HS-27A (cell line): ENCODE measurements at places on chromosomes 5 and 9.

DNA sequence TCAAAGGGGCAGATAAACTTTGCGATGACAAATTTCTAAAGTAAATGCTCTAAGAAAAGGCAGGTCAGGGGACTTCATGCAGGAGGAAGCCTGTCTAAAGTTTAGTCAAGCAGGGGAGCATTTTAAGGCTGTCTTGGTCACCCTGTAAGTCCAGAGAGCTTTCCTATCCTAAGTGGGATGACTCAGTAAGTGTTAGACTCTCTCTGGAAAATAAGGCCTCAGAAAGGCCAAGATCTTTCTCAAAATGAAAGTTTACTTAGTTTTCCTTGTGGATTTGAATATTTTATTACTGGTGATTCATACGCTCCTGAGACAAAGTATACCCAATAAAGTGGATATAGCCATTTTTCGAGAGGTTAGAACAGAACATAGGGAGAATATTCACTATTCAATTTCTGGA is 806.9 kb upstream of the CDH9 start:
- no peak for DNase-seq

DNA sequence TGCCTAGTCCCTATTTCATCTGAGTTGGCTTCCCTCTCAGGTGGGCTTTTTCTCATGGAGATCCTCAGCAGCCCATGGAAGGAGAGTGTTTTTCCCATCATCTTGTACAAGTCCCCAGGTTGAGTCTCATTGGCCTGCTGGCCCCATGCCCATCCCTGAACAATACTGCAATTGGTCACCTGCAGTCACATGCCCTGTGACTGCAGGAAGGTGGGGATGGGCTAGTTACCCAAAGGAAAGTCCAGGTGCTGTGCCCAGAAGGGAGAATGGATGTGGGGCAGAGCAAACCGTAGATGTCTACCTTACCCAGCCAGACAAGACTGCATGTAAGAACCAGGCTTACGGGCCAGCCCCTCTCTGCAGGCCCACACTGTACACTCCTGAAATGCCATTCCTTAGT is 54.0 kb upstream of the SAP30L start:
- DNase-seq, result no peak

- no peak for DNase-seq
Observed at GRCh38 chr5:62348723-62349481, 42.9 kb downstream of the KIF2A start.

DNA sequence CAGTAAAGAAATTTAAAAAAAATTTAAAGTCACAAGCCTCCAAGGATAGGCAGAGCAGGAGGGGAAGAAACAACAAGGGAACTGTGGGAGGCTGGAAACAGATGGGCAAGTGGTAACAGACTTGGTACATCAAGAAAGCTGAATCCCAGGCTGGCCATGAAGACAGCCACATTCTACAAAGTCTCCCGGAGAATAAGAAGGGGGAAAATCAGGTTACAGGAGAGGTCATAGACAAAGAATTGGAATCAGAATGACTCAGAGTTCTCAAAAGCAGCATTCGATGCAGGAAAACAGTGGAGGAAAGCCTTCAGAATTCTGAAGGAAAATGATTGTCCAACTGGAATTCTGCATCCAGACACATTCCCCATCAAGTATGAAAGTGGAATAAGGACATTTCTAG is 129.7 kb downstream of the ADAMTS2 start:
- no peak for DNase-seq

- peak; percentile 77 for DNase-seq
Observed at GRCh38 chr9:125233678-125234077, 7.5 kb downstream of the HSPA5 start.

DNA sequence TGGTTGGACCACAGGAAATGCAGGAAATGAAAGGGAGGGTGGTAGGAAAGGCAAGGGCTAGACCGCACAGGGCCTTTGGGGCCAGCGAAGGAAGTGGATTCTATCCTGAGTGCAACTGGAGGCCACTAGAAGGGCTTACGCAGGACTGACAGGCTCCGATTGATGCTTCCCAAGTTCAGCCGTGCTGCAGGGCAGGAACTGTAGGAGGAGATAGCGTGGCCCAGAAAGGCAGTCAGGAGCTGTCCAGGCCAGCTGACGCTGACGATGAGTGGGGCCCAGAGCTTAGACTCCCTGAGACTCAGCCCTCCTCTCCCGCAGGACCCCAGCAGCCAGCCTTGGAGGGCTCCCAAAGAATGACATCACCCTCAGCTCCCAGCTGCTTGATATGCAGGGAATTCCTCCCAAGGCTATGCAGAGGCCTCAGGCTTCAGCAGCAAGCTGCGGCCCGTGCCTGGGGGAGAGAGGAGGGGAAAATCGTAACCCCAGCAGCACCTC is 48.8 kb downstream of the KCNIP1 start:
- no peak for DNase-seq

DNA sequence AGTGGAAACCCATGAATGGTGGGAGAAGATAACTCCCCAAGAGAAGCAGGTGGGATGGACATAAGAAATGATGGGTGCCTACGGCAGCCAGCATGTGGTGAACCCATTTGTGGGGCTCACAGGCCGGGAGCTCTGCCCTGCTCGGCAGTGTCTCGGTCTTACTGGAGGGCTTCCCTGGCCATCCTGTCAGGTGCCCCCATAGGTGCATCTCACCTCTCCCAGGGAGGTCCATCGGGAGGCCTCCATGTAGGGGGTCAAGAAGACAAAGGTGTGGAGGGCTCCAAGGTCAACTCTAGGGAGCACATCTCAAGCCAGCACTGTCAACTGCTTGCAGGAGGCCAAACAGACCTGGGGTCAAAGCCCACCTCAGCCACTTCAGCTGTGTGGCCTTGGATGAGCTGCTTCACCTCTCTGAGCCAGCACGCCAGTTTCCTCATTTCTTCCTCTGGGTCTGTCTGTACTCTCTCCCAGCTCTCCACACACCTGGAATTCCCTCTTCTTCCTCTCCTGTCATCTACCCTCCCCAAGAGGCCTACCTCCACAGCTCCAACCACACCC is 10.5 kb upstream of the ADGRD2 start:
- no peak for DNase-seq

DNA sequence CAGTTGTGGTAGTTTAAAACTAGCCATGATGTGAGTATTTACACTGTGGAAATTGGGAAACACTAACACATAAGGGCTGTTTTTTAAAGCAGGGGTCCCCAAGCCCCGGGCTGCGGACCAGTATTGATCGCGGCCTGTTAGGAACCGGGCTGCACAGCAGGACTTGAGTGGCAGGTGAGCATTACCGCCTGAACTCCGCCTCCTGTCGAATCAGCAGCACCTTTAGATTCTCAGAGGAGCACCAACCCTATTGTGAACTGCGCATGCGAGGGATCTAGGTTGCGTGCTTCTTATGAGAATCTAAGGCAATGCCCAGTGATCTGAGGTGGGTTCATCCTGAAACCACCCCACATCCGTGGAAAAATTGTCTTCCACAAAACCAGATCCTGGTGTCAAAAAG is 127.8 kb downstream of the PCSK5 start:
- DNase-seq, result no peak

GRCh38 chr5:163760498-163760897 is 255.1 kb downstream of the MAT2B start:
- DNase-seq, result peak; percentile 59

DNA sequence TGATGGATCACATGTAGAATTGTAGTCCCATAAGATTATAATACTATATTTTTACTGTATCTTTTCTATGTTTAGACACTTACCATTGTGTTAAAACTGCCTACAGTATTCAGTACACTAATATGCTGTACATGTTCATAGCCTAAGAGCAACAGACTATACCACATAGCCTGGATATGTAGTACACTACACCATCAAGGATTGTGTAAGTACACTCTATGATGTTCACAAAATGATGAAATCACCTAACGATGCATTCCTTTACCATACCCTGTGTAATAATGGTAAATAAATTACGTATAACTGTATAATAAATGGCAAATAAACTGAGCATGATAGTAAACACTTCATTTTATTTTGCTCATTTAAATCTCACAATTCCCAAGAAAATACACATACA is 60.3 kb downstream of the RICTOR start:
- DNase-seq, result no peak

DNA sequence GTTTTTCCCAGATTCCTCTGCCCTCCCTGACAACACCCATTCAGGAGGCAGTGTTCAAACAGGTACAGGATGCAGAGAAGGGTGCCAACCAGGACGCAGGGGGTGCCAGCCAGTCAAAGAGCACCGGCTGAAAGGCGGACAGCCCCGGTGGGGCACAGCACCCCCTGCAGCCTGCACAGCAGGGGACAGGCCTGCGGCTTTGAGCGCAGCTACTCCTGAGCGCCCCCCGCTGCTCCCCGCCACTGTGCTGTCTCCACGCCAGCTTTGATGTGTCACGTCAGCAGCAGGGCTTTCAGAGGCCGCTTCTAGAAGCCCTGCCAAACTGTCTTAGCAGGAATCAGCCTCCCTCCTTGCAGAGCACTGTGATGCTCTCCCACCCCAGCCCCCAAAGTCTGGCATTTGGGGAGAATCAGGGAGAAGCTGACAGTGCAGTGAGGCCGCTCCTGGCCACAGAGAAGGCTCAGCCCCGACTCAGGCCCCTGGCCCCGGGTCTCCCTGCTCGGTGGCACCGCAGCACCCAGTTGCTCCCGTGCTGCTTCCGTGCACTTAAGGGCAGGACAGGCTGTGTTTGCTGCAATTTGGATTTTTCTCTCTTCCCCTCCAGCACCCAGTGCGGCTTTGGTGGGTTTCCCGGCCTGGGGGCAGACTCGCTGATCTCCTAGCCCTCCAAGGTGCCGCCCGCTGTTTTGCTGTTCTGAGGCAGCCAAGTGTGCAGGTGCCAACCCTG is 20.3 kb downstream of the AK8 start:
- no peak for DNase-seq

- no peak for DNase-seq
Observed at GRCh38 chr9:34565856-34566255, 23.7 kb downstream of the CNTFR start.

DNA sequence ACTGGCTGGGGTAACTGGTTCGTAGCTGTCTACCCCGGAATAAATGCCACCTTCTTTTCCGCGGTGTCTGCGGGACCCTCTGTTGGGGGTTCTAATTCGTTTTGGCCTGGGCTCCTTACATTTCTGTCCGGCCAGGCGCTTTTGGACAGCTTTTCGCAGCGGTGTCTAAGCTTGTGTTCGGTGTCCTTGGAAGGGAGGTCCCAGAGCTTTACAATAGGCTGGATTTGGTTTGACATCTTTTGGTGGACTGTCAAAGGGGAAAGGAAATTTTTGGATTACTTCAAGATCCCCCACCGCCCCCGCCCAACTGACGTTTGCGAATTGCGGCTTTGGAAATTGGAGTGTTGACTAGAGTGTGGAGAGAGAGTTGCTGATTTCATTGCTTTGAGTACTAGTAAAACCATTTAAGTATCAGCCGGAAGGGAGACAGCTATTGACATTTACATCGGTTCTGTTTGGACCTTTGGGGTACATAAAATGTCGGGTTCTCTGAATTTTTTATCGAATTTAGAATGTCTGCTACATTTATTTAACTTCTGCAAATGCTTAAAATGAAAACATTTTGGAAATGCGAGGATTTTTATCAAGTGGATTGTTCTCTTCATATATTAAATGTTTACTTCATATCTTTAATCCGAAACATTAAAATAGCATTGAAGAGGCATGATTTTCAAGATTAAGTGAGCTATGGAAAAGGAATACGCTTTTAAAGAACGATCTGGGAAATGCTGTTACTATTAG is 4.7 kb upstream of the PURA start:
- DNase-seq, result no peak

DNA sequence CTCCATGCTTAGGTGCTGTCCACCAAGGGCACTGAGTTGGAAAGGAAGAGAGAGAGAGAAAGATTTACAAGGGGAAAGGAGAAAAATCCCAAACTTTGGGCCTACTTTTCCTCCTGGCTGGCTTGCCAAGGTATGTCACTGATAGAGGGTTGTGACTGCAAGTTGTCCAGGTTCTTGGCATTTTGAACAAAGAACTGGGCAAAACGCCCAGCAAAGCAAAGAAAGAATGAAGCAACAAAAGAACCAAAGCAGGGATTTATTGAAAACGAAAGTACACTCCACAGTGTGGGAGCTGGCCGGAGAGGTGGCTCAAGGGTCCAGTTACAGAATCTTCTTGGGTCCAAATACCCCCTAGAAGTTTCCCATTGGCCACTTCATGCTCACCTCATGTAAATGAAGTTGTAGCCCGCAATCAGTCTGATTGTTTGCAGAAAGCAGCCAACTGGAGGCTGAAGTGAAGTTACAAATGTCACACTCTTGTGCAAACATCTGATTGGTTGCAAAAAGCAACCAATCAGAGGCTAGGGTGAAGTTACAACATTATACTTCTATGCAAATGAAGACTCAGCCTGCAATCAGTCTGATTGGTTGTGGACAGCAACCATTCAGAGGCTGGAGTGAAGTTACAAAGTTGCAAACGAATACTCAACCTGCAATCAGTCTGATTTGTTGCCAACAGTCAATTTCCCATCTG is 263.5 kb downstream of the YTHDC2 start:
- DNase-seq, result no peak

DNA sequence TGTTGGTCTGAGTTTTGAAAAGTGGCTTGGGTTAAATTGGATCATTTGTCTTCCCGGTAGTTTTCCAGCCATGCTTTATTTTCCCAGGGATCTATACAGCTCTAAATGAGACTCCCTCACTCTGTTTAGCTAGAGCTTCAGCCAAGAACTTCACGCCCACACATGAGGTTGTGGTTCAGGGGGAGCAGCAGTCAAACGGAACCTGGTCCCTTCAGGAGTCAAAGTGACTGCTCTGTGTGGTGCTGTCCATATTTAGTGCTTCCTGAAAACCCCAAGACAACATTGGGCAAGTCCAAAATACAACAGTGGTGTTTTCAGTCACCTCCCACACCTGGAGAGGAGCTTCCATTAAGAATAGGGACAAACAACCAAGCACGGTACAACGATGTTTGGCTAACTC is 90.5 kb downstream of the ANKH start:
- no peak for DNase-seq

GRCh38 chr5:58444805-58445204 is 15.1 kb downstream of the PLK2 start:
- DNase-seq, result no peak

DNA sequence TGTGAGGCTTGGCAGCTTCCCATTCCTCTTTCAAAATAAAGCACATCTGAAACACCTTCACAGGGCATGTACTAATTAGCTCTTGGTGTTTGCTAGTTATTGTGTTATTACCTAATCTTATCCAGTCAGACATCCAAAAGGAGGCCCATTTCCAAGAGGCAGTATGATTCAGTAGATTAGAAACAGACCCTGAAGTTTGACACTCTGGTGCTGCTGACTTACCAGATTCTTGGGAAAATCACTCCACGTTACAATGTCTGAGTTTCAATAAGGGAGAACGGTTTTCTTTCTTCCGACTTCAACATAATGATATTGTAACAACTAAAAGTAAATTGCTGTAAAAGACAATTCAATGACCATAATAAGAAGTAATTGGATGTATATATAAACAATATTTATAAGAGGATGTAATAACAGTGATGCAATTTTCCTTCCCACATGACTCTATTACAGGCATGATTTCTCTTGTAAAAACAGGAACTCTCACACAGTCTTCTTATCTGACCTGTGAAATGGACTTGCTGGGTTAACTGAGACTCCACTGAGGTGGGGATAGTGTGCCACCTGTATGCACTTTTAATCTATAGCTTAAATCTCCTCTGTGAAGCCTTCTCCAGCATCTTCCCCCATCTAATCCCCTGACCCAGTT is 181.3 kb upstream of the ELL2 start:
- no peak for DNase-seq
